Renal pelvis (tissue), 12 donors: ENCODE measurements at places on chromosomes 3 and 15.

GRCh38 chr3:130340766-130341165 is 4.7 kb upstream of the COL6A5 start:
- no peak for DNase-seq

GRCh38 chr15:83581381-83581780 is 72.5 kb upstream of the ADAMTSL3 start:
- DNase-seq, result no peak

DNA sequence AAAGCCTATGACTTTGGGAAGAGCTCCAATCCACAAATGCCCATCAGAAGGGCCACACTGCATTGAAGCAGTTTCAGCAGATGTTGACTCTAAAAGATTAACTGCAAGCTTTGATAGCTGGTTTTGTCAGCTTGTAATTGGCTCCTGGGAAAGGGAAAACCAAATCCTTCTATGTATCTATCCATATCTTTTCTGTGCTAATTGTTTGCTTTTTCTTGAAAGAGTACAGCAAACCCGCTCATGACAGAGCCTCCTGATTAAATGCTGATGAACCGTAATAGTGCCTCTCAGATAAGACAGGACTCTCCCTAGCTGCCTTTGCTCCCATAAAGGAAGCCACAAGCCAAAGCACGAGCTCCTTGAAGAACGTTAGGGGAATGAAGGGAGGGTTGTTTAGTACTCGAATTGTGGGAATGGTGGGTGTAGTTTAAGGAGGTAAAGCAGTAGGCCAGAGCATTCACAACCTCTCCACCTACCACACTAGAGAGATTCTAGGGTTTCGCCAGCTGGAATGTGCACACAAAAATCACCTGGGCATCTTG is 33.6 kb upstream of the LRIG1 start:
- DNase-seq, result no peak

DNA sequence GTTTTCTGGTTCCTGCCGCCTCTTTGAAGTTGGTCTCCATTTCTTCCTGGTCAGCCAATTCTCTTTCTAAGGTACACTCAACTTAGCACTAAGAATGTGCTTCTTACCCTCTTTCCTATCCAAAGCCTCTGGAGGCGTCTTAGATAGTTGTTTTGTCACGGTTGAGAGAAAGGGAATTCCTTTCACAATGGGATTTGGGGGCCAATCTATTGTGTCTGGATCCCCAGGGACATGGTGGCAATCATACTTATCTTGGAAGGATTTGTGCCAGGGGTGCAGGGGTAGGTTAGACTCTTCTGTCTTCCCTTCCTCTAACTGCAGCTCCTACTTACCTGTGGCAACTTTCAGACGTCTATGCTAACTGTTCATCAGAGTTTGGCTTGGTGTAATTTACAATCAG is 287.1 kb downstream of the SOX2 start:
- DNase-seq, result no peak

GRCh38 chr3:61937477-61937876 is 376.1 kb downstream of the PTPRG start:
- DNase-seq, result no peak

GRCh38 chr3:61354604-61355003 is 103.4 kb upstream of the FHIT start:
- no peak for DNase-seq

DNA sequence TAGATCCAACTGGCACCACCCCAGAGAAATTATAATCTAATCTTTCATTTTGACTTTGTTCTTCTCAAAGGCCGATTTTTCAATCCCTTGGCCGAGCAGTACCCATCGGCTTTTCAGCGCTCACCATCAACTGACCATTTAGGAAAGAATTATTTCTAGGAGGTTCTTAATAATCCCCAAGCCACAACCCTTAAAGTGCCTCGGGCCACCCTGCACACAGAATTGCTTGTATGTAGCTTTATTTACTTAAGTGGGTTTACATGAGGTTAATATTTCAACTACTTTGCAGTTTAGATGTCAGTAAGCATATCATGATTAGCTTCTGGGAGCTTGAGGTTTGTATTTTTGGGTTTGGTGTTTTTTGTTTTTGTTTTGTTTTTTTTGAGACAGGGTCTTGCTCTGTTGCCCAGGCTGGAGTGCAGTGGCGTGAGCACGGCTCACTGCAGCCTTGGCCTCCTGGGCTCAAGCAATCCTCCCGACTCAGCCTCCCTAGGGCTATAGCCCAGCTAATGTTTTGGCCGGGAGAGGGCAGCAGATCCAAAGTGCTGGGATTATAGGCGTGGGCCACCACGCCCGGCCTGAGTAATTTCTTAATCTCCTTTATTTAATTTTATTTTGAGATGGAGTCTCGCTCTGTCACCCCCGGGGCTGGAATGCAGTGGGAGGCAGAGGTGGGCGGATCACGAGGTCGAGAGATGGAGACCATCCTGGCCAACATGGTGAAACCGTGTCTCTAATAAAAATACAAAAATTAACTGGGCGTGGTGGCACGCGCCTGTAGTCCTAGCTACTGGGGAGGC is 801 bp upstream of the CDAN1 start:
- DNase-seq, result no peak

DNA sequence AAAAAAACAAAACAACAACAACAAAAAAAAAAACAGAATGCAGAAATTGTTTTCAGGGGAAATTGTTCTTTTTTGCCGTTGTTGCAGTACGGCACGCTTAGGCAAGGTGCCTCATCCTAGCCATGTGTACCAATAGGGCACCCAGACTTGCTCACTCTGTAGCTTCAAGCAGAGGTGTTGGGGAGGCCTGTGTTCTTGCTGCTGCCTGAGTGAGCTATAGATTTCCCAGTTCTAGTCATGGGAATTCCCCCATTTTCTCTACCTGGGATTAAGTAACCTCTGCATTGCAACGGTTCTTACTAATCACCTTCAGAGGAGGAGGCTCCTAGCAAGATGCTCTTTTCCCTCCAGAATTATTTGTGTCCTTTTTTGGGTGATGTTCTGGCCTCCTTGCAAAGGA is 12.9 kb upstream of the PARL start:
- no peak for DNase-seq

DNA sequence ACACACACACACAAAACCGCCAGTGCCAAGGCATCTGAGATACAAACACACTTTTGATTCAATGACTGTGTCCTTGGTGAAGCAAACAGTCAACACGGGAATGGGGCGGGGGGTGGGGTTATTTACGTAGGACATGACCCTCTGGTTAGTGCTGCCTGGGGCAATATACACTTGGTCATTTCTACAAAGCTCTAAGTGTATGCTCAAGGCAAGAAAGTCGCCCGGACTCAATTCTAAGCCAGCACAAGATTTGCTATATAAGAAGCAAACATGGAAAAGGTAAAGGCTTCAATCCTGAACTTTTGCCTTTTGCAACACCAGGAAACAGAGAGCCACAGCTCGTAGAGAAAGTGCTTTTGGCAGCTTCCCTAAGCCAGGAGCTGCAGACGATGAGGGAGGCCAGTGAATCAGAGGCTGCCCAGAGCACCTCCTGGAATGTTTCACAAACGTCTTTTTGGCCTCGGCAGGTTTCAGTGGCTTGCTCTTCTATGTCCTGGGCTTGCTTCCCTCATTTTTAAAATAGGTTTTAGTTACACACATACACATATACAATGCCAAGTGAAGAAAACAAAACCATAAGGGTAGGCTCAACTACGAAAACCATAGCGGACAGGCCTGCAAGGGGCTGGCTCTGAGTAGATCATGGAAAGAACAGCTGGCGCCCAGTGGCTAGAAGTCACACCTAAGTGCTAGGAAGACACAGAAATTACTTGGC is 73.6 kb downstream of the TM4SF4 start:
- DNase-seq, result no peak

DNA sequence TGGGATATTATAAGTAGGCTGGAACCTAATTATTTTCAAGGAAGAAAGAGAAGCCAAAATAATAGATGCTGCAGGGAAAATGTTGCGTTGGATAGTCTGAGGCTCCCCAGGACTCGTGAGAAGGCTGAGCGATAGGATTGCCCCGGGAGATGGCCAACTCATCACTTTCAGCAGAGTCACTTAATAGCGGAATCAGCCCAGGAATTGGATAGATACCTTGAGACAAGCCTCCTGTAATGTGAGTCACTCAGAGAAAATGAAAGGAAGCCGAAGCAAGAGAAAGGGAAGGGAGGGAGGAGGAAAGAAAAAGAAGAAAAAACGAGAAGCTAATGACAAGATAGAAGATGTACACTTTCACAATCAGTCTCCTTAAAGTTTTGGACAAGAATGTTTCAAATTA is 94.3 kb downstream of the SQOR start:
- no peak for DNase-seq

DNA sequence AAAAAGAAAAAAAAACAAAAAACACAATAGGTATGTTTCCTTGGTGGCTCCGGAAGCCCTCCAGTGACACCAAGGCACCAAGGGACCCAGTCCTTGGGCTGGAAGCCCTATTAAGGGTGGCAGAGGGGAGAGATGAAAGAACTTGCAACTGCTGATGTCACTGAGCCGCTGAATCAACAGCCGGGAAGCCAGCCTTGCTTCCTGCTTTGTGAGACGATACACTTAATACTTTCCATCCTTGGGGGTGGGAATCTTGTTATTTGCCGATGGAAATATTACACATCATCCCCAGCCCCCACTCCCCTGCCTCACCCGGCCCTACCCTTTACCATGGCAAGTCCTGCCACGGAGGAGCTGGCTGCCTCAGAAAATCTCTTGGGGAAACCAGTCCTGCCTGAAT is 5.6 kb upstream of the ISLR2 start:
- DNase-seq, result no peak

GRCh38 chr15:90101130-90101968 is 919 bp downstream of the IDH2 start:
- no peak for DNase-seq

DNA sequence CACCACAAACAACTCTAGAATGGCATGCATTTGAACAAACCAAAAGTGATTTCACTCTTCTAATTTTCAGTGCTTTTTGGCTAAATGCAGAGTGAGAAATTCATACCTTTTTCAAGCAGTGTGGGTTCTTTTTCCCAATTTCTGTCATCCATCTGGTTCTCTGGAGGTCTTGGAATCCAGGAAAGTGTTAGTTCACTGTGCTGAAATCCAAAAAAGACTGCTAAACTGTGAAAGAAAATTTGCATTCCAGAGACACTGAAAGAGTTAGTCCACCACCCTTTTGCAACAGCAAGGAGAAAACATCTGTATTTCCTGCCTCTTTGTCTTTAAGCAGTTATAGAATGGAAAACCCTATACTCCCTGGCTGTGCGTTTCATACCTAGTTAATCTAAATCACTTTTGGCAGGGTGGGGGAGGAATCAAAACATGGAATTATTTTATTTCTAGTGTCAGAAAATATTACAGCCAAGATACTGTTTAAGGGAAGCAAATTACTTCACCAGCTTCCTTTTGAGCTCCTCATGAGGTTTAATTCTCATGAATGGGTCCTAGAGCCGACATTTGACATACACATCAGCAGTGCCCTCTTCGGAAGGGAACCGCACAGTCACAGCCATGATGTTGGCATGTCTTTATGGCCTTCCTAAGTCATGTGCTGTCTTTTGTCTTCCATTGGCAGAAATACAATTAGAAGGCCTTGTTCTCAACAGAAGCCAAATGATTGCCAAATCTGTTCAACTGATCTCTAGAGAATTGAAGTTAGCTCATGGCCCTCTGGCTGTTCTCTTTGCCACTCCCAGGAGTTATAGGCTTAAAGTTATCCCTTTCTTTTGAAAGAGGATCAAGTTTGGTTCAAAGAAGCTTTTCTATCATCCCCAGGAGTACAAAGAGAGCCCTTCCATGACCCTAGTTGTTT is 317.7 kb upstream of the TPRG1 start:
- DNase-seq, result no peak

- DNase-seq, result peak; percentile 86
Observed at GRCh38 chr3:130892759-130893375, 1.0 kb upstream of the ATP2C1 start.
